ENCODE measurements at places on chromosomes 7 and 10.

GRCh38 chr7:23394488-23395171 lies 75.7 kb downstream of the IGF2BP3 start:
- peak; percentile 47 for DNase-seq

DNA sequence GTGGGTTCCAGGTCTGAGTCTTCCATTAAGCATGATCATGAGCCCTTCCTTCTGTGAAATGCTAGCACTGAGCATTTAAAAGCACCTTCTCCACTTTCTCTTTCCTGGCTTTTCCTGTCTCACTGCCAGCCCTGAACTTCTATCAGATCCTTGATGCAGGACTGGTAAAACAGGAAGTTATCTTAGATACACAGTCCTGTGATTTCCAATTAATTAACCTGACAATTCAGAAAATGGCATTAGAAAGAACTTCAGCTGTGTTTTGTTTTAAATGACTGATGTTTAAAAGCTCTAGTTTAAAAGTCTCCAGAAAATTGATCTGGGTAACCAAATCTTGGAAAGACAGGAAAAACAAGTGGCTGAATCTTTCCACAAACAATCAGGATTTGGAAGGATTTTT lies 79.0 kb upstream of the MACROH2A2 start:
- no peak for DNase-seq

DNA sequence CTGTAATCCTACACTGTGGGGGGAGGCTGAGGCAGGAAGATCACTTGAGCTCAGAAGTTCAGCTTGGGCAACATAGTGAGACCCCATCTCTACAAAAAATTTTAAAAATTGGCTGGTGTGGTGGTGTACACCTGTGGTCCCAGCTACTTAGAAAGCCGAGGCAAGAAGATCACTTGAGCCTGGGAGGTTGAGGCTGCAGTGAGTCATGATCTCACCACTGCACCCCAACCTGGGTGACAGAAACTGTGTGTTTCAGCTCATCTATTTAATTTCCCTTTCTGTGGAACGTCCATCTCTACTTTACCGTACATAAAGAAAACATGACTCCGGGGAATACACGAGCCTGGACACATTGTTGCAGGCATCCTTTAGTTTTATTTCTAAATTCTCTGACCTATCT lies 354.6 kb upstream of the PLXDC2 start:
- no peak for DNase-seq

- no peak for DNase-seq
Measured at GRCh38 chr7:73521636-73522104, 423 bp downstream of the BAZ1B start.

- no peak for DNase-seq
Measured at GRCh38 chr7:156612930-156613329, 27.6 kb upstream of the RNF32 start.

DNA sequence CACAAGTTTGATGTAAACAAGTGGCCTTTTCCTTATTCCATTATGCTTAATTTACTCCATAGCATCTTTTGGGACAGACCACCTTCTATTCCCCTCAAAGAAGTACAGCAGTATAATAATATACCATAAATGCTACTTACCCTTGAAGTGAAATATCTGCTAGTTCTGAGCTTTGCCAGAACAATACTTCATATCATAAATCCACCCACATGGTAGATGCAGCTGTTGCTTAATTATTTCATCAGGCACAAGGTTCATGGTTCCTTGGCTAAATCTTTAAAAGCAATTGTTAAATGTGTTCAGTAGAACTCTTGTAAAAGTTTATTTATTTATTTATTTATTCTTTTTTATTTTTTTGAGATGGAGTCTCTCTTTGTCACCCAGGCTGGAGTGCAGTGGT lies 32.9 kb downstream of the CSTF2T start:
- no peak for DNase-seq

DNA sequence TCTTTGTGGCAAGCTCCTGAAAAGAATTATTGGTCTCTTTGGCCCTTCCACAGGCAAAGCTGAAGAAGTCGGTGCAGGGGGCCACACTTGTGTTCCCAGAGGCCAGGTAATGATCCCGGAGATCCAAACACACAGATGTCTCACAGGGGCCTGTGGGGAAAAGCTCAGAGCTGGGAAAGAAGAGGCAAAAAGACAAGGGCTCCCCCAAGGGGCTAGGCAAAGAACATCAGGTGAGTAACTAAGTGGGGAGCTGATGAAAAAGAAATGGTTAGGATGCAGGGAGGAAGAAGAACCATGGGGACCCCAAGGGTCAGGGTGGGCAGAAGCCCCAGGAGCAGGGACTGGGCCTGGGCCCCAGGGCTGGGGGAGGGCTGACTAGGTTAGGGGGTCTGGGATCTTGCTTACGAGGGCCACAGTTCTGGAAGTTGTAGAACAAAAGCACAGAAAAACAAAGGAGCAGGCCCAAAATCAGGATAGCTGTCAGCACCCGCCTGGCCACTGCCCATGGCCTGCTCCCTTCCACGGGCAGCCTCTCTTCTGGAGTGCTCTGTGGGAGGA lies 1.1 kb downstream of the KEL start:
- no peak for DNase-seq

GRCh38 chr10:16944986-16945385 lies 127.8 kb upstream of the RSU1 start:
- DNase-seq, result no peak

DNA sequence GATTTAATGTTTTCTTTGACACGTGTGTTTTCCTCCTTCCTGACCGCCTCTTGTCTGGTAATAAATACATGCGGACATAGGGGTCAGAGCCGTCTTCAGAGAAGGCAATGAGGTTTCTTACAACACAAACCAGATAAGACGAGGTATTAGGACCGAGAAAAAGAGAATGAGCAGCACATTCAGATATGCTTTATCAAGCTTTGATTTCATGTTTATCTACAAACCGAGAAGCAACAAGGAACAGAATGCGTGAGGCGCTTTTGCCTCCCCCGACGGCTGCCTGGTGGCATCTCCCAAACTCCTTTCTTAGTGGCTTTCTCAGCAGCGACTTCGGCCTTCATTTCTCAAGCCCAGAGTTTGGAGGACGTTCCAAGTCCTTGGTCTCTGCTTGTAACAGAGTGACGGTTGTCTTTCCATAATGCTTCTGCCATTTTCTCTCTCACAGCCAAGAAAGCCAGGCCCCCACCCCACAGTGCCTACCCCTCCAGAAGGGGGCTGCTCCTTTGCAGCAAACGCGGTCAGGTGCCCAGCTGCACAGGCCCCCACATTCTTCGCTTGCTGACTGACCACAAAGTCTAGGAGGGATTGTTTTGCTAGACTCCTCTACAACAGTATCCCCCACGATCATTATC lies 32.6 kb upstream of the NCAPG2 start:
- no peak for DNase-seq

- DNase-seq, result no peak
Measured at GRCh38 chr7:38312821-38313220, 39.4 kb upstream of the TARP start.

DNA sequence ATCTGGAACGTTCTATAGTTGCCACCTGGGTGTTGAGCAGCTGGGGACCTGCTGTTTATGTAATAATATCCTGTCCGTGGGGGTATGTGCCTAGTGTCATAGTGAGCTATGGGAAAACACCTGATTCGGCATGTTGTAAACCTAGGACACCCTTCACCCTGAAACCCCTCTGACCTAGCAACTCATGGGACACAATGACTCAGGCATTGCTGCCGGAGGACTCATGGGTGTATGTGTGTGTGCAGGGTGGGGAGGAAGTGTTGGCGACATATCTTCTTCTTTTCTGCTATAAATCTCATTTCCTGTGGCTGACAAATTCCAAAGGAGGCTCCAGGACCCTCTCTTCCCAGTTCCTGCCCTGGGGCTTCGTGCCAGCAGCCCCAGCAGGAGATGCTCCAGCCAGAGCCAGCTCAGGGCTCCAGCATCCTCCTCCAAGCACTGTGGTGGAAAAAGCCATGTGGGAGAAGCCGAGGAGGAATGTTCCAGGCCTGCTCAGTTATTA lies 77.0 kb upstream of the PODXL start:
- DNase-seq, result peak; percentile 82

- DNase-seq, result no peak
Measured at GRCh38 chr10:59229441-59229840, 53.0 kb downstream of the PHYHIPL start.

DNA sequence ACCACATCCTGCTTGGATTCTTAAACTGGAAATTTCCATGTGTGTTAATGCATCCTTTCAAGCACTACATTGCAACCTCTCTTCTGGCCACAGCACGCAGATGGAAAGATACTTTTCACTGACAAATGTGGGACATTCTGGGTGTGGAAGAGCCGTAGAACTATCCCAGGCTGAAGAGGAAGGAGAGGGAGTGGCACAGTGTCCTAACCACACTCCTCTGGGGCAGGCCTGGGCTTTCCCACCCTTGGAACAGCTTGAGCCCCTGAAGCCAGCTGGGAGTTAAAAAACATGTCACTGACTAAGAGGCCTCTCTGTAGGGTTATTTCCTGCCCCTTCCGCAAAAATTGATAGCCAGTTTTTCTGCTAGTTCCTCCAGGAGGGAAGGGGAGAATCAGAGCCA lies 34.0 kb upstream of the DNMBP start:
- DNase-seq, result no peak

GRCh38 chr10:67696029-67696428 lies at the start of gene CTNNA3:
Gene CTNNA3, minus strand, starts transcription at chr10:67696195.
- DNase-seq, result no peak

- no peak for DNase-seq
Measured at GRCh38 chr10:33553748-33554571, 219.5 kb upstream of the NRP1 start.

DNA sequence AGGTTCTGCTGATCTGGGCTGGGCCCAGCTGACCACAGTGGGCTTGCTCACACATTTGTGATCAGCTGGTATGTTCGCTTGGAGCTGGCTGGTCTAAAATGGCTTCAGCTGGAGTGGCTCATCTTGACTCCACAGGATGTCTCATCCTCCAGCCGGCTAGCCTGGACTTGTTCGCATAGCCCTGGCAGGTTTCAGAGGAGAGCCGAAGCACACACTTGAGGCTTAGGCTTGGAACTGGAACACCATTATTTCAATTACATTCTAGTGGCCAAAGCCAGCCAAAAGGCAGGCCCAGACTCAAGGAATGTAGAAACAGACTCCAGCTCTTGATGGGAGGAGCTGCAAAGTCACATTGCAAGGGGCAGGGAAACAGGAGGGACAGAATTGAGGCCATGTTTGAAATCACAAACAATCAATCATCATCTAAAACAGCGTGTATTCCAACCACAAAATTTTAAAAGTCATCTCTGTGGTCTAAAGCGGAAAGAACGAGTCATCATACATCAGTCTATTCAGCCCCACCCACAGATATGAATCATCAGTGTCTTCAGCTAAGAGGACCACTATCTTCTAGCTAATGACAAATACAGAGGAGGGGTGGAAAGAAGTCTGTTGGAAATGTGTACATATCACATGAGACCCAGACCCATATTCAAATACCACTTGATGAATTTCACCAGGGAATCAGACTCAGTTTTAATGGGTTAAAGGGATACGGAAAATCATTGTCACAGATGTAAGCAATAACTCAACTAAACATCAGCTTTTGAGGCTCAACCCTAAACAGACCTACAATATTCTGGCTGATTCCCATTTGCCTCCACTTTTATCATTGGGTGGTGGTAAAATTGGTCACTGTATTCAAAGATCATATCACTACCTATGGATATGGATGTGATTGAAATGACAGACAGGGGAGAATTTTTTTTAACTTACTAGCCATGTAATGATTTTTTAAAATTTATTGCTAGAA lies 139.0 kb upstream of the MKLN1 start:
- DNase-seq, result peak; percentile 96

GRCh38 chr7:108419961-108420908 lies 36.0 kb downstream of the NRCAM start:
- DNase-seq, result no peak

- no peak for DNase-seq
Measured at GRCh38 chr7:100211342-100211780, 8.4 kb upstream of the PVRIG start.

GRCh38 chr7:74097937-74098614 lies 14.5 kb downstream of the LIMK1 start:
- DNase-seq, result peak; percentile 74

GRCh38 chr10:24744946-24745345 lies 21.3 kb upstream of the ARHGAP21 start:
- DNase-seq, result no peak

- DNase-seq, result no peak
Measured at GRCh38 chr7:6241607-6241973, 30.8 kb downstream of the CYTH3 start.

GRCh38 chr10:17101910-17102266 lies 27.7 kb downstream of the CUBN start:
- DNase-seq, result peak; percentile 72

DNA sequence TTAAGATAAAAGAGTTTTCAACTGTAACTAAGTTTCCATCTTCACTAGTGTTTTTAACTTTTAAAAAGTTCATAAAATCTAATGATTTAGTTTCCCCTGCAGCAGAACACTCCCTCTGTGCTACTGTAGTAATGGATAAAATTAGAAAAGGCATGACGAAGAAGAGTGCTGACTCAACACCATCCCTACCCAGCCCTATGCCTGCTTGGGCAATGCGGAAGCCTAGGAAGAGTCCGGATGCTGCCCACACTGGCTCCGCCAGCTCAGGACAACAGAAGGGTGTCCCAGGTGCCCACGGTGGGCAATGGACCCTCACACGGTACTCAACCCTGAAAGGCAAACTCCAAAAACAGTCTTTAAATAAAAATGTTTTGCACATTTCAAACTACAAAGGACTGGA lies 118.2 kb downstream of the LARP4B start:
- no peak for DNase-seq

- DNase-seq, result peak; percentile 27
Measured at GRCh38 chr7:50304129-50304910, at the start of gene IKZF1. Gene IKZF1, plus strand, starts transcription at chr7:50304716. Its CDS starts 14,346 bp downstream, at chr7:50319062.

DNA sequence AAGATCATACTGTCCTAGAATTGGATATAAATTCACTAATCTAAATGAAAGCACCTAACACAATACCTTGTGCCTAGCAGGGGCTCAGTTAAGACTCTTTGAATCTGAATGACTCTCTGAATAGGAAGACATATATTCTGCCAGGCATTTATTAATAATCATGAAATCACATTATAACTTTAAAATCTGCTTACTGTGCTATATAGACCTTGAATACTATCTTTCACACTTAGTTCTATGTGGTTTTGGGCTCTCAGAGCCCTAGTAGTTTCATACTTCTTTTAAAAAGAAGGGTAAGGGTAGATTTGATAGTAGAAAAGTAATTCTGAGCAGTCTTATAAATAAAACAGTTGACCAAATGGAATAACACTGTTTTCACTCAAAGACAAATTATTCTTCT lies 10.2 kb downstream of the UBN2 start:
- no peak for DNase-seq

GRCh38 chr10:84519235-84519634 lies 190.8 kb downstream of the CCSER2 start:
- no peak for DNase-seq

Data from kidney tubule cell (primary cell).